A549 treated with DMSO at 1 μM for 4 hours (cell line): ENCODE measurements at places on chromosomes 13 and 19. TPM values are rescaled to one million over a fixed set of nuclear protein-coding genes. Genes with fewer than 3 reads are reported as not detected.

KCNN4 gene
- total RNA-seq, result 53.4 to 63.0 TPM (median 58.9 TPM) in 5 replicates

SIAH3 gene
- not detected in 5 replicates for total RNA-seq

DCLK1 gene
- 0.76 to 1.4 TPM (median 1.2 TPM) in 5 replicates for total RNA-seq

ZNF528 gene
- 0.08 to 0.62 TPM (median 0.54 TPM) in 3 of 5 replicates, not detected in the others for total RNA-seq

CDC37 gene
- 174 to 204 TPM (median 177 TPM) in 5 replicates for total RNA-seq

ERICH6B gene
- total RNA-seq, result not detected in 5 replicates

FCHO1 gene
- total RNA-seq, result 16.5 to 22.2 TPM (median 19.9 TPM) in 5 replicates

RCBTB2 gene
- total RNA-seq, result 0.95 to 1.6 TPM (median 1.3 TPM) in 5 replicates

ZNF440 gene
- total RNA-seq, result 0.04 to 0.14 TPM (median 0.11 TPM) in 5 replicates

CRX gene
- not detected in 5 replicates for total RNA-seq

KLK12 gene
- total RNA-seq, result not detected in 5 replicates

SWSAP1 gene
- 1.7 to 2.7 TPM (median 2.3 TPM) in 5 replicates for total RNA-seq

FLT3LG gene
- total RNA-seq, result 0.68 to 1.7 TPM (median 1.2 TPM) in 5 replicates

SPTBN4 gene
- 0.51 to 1.3 TPM (median 0.91 TPM) in 5 replicates for total RNA-seq

ZNF749 gene
- 15.2 to 17.6 TPM (median 16.7 TPM) in 5 replicates for total RNA-seq

CYP4F11 gene
- total RNA-seq, result 6.6 to 8.8 TPM (median 7.0 TPM) in 5 replicates

ZNF160 gene
- 7.2 to 10.6 TPM (median 8.1 TPM) in 5 replicates for total RNA-seq

TMEM190 gene
- total RNA-seq, result 1.2 to 3.3 TPM (median 2.2 TPM) in 5 replicates

ZNF730 gene
- not detected in 5 replicates for total RNA-seq

FCER2 gene
- not detected in 5 replicates for total RNA-seq

STX10 gene
- 46.2 to 61.2 TPM (median 55.5 TPM) in 5 replicates for total RNA-seq

MEF2B gene
- 0.35 to 0.74 TPM (median 0.69 TPM) in 5 replicates for total RNA-seq

SBK3 gene
- 1.7 to 2.4 TPM (median 2.2 TPM) in 5 replicates for total RNA-seq

FPR3 gene
- total RNA-seq, result not detected in 5 replicates

TEX26 gene
- not detected in 5 replicates for total RNA-seq

CFAP97D2 gene
- not detected in 5 replicates for total RNA-seq

RRAS gene
- total RNA-seq, result 83.1 to 125 TPM (median 114 TPM) in 5 replicates

RGCC gene
- 0.94 to 1.4 TPM (median 1.0 TPM) in 5 replicates for total RNA-seq

DGKH gene
- 3.9 to 6.3 TPM (median 6.0 TPM) in 5 replicates for total RNA-seq

PDS5B gene
- total RNA-seq, result 9.7 to 13.4 TPM (median 11.3 TPM) in 5 replicates

RPL28 gene
- 2,493 to 3,190 TPM (median 2,735 TPM) in 5 replicates for total RNA-seq

DAND5 gene
- 0.07 to 0.13 TPM (median 0.11 TPM) in 3 of 5 replicates, not detected in the others for total RNA-seq

SPC24 gene
- 12.4 to 15.6 TPM (median 13.4 TPM) in 5 replicates for total RNA-seq

CGB2 gene
- 0.22 to 0.41 TPM (median 0.35 TPM) in 3 of 5 replicates, not detected in the others for total RNA-seq

SLC17A7 gene
- 0.49 to 0.63 TPM (median 0.61 TPM) in 5 replicates for total RNA-seq

ZNF296 gene
- 6.6 to 9.2 TPM (median 7.7 TPM) in 5 replicates for total RNA-seq

RGS9BP gene
- total RNA-seq, result 0.21 to 0.50 TPM (median 0.32 TPM) in 5 replicates

TGFB1 gene
- 125 to 172 TPM (median 143 TPM) in 5 replicates for total RNA-seq

ZNF541 gene
- total RNA-seq, result not detected in 5 replicates

ZSCAN4 gene
- not detected in 5 replicates for total RNA-seq

ALG5 gene
- total RNA-seq, result 35.6 to 41.9 TPM (median 39.2 TPM) in 5 replicates

CDX2 gene
- total RNA-seq, result 0.94 to 1.2 TPM (median 1.1 TPM) in 5 replicates

UNC13A gene
- 1.6 to 2.2 TPM (median 1.8 TPM) in 5 replicates for total RNA-seq

LRG1 gene
- 0.06 to 0.34 TPM (median 0.09 TPM) in 5 replicates for total RNA-seq

PRSS57 gene
- total RNA-seq, result 0.09 to 0.31 TPM (median 0.12 TPM) in 4 of 5 replicates, not detected in the other

NAT14 gene
- total RNA-seq, result 38.9 to 58.1 TPM (median 52.3 TPM) in 5 replicates

POU4F1 gene
- total RNA-seq, result 0.63 to 1.0 TPM (median 0.99 TPM) in 5 replicates

DHRS12 gene
- total RNA-seq, result 3.5 to 4.8 TPM (median 3.8 TPM) in 5 replicates

RETN gene
- not detected in 5 replicates for total RNA-seq
